ENCODE measurements at places on chromosomes 13 and 19.

- DNase-seq, result no peak
Observed at GRCh38 chr13:71489041-71489440, 378.0 kb downstream of the DACH1 start.

DNA sequence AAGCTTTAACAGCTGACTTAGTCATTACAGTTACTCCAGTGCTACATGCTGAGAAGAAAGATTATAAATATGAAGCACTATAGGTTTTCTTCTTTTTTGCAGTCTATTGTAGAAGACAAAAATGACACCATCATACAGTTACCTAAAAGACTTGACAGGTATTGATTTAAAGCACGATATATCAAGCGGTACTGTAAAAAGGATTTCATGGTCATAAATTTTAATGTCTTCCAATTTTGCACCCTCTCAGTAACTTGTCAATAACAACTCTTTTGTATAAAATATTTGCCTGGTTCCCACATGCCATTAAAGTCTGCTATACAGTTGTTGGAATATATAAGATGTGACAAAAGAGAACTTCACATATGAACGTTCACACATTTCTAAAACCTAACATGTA lies 102.8 kb downstream of the ZIC5 start:
- DNase-seq, result no peak

- no peak for DNase-seq
Observed at GRCh38 chr19:47104680-47105079, 8.9 kb downstream of the ZC3H4 start.

DNA sequence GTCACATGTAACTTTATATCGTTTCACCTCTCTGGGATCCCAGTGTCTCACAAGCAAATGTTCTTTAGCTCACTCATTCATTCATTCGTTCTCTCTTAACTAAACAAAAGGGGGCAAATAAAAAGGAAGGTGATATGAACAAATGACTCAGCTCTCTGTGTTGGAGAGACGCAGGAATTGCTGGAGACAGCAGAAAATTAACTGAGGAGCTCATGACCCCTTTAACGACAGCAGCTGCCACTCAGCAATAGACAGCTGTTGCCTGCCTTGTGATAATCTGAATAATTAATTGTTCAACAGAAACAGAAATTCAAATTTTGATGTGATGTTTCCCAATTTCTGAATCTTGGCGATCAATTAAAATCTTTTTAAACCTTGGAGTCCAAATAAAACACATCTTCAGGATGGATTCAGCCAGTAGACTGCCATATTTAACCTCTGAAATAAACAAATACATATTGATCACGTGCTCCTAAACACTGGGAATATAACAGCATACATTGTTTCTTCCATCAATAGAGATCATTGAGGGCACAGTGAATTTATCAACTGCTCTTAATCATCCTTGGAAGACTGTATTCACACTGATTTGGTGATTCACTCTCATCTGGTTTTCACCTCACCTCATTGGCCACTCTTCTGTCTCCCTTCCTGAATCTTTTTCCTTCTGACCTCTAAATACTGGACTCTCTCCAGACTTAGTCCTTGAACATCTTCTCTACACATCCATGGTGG lies 63.3 kb downstream of the MBNL2 start:
- no peak for DNase-seq

- no peak for DNase-seq
Observed at GRCh38 chr13:46111151-46111550, 6.3 kb upstream of the CPB2 start.

- DNase-seq, result no peak
Observed at GRCh38 chr19:47756953-47757608, 11.7 kb downstream of the NOP53 start.

- no peak for DNase-seq
Observed at GRCh38 chr19:48123907-48124651, 13.5 kb upstream of the PLA2G4C start.

GRCh38 chr19:45913874-45914830 lies at the start of gene NANOS2:
Gene NANOS2 (minus strand): TSS chr19:45914778. CDS start chr19:45914693, 85 bp downstream.
- peak; percentile 58 for DNase-seq

DNA sequence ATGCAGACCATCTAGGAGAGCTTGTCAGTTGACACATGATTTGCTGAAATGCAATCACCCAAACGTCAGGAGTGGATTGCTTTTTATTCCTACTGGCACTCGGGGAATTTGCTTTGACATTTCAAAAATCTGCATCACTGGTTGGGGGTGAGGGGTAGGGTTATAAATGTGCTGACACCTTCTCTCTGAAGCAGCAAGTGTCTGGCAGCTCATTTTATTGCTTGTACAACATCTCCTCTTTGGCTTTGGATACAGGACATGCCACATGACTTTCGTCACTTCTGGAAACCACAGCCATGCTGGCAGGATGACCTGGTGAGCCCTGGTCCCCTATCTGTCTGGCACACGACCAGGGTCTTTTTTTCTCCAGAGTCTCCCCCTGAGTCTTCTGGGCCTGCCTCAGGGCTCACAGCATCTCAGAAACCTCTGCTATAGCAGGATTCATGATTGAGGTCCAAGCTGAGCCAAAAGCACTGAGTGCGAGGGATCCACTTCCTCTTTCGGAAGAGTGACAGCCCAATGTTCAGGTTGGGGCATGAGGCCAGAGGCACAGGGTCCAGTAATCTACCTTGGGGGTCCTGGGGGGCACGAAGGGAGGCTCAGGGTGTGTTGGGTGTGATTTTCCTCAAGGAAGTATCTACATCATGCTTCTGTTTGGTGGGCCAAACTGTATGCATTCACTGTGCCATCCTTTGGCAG lies 60.1 kb downstream of the HSPH1 start:
- DNase-seq, result no peak

DNA sequence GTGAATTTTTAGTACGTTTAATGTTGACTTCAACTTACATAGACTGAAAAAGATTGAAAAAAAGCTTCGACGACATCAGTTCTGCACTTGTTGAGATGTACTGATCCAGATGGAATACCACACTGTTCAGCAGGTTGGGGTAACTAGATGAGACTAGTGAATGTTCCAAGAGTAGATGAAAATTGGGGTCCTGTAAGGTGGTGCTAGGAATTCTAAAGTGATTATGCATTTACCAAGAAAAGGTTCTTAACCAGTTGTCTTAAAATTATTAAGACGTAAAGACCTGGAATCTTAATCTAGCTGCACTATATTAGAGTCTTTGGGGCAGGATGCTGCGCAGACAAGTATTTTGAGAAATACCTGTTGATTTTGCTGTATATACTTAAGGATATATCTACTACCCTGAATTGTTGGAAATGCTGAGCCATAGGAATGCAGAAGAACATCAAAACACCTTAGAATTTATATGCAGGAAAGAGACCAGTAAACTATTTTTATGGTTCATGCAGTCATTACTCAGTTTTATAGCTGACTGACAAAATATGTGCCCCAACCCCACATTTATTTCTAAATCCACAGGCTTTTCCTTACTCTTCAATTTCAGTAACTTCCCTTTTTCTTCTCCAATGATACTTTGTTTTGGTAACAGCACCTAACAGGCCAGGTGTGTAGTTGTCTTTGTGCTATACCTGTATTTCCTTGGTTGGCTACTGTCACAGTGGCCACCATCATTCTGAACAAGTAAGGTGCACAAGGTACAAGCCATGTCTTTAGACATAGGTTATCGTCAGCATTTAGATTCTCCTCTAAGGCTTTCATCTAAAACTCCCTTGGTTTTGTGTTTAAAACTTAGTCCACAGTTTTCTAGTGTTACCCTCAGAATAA lies 8.6 kb downstream of the MIR17HG start:
- DNase-seq, result no peak

DNA sequence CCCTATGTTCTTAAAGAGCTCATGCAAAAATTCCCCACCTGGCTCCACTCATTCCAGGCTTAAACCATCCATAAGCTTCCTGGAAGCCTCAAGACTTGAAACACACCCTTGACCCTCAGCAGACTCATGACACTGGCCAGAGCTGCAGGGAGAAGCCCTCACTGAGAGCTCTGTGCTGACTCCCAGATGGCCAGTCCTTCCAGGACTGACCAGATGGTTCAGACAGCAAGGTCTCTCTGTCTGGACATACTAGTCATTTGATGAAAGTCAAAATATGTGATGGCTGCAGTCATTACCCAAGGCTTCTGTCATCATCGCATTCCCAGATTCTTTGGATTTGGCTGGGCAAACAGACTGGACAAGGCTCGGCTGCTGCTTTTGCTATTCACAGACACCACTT lies 397.4 kb downstream of the FOXO1 start:
- no peak for DNase-seq

DNA sequence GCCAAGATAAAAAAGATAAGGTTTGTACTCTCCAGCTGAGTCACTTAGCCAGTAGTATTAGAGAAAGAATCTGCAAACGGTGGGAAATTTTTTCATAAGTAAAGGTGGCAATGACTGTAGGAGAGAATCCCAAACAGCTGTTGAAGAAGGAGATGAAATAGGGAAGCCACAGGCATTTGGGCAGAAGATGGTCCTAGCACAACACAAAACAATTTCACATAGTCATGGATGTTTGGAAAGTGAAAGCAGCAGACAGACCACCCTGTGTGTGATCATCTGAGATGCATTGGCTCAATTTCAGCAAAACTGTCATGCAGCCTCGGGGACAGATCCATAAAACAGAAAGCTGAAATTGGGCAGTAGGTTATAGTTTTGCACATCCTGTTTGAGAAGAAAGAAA lies 2832.4 kb downstream of the PCDH9 start:
- no peak for DNase-seq

DNA sequence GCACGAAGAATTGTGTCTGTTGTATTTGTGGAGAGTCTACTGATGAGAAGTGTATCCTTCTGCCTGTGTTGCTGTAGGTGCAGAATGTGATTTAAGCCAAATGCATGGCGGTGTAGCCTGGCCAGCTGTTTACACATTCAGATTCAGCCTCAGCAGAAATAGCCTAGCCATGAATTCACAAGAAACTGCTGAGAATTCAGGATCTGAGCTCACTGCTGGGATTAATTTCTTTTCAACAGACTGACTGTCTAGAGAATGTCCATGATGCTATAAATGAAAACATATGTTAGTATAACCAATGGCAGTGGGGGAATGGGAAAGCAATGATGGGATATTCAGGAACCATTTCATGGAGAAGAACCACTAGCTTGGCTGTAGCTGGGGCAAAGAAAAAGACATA lies 77.4 kb upstream of the RNF113B start:
- DNase-seq, result no peak

GRCh38 chr13:28329395-28330158 lies 165.4 kb downstream of the FLT1 start:
- DNase-seq, result no peak

DNA sequence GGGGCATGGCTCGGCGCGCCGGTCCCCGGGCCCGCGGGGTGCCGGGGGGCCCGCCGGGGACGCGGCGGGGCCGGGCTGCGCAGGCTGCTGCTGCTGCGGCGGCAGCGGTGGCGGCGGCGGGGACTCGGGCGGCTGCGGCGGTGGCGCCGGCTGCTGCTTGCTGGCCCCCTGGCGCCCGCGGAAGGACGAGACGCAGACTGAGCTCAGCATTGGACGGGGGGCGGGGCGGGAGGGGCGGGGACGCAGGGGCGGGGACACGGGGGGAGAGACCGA lies 368 bp downstream of the KCNC3 start:
- DNase-seq, result no peak

- DNase-seq, result no peak
Observed at GRCh38 chr13:33204130-33204927, 81.2 kb downstream of the STARD13 start.

GRCh38 chr13:26019881-26020870 lies 31.6 kb downstream of the SHISA2 start:
- DNase-seq, result no peak

DNA sequence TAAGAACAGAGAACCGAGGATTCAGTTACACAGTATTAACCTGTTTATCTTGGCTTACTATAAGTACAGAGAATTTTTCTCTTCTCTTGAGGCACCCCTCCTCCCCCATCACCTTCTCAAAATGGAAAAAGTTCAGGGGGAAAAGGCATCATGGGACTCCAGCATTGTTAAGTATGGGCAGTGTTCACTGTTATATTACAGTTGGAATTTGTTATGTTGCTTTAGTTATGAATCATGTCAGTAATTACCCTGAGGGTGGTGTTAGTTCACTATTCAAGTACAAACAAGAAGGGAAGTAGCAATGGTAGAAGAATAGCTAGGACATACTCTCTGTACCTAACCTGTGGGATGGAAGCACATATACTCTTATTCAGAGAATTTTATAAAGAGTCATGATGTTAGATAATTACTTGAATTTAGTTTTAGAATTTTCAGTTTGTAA lies 12.0 kb downstream of the LPAR6 start:
- DNase-seq, result no peak

- no peak for DNase-seq
Observed at GRCh38 chr13:22061806-22062391, 391.0 kb downstream of the FGF9 start.

GRCh38 chr13:81602241-81602640 lies 1261.3 kb upstream of the SPRY2 start:
- DNase-seq, result no peak

DNA sequence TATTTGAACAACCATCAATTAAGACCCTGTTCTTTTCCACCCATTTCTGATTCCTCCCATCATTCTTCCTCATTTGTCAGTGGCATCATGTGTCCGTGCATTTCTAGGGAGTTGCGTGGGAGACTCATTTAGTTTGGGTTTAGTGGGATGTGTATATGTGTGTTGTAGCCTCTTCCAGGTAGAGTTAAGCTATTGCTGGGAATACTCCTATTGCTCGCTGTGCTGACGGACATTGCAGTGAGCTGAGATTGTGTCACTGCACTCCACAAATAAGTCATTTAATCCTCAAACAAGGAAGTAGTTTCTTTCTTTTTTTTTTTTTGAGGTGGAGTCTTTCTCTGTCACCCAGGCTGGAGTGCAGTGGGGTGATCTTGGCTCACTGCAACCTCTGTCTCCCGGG lies 42.2 kb upstream of the RCBTB2 start:
- no peak for DNase-seq

DNA sequence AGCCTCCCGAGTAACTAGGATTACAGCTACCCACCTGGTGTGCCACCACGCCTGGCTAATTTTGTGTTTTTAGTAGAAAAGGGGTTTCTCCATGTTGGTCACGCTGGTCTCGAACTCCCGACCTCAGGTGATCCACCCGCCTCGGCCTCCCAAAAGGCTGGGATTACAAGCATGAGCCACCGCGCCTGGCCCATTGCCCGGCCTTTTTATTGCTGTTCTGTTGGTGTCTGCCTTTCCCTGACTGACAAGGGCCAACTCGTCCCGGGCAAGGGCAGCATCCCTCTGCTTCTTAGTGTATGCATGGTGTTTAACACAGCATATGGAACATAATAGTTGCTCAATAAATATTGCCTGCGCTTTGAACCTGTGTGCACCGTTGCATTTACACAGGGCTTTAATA lies 6.2 kb upstream of the RETN start:
- no peak for DNase-seq

GRCh38 chr13:43861863-43862262 lies 17.7 kb downstream of the CCDC122 start:
- DNase-seq, result no peak

GRCh38 chr13:35549481-35549880 lies 73.0 kb upstream of the MAB21L1 start:
- no peak for DNase-seq

GRCh38 chr19:58518256-58519086 lies 1.1 kb downstream of the ZBTB45 start:
- no peak for DNase-seq
